ENCODE measurements at places on chromosomes 6 and 20.
A peak's percentile ranks its signal among the peaks of the same experiment; 100 is the strongest.

GRCh38 chr6:68728159-68728979 is 93.3 kb downstream of the ADGRB3 start:
- DNase-seq, result no peak

- no peak for DNase-seq
Observed at GRCh38 chr6:104969785-104970581, 13.1 kb downstream of the LIN28B start.

GRCh38 chr6:12010635-12011275 is 1.4 kb upstream of the HIVEP1 start:
- peak; percentile 64 for DNase-seq

DNA sequence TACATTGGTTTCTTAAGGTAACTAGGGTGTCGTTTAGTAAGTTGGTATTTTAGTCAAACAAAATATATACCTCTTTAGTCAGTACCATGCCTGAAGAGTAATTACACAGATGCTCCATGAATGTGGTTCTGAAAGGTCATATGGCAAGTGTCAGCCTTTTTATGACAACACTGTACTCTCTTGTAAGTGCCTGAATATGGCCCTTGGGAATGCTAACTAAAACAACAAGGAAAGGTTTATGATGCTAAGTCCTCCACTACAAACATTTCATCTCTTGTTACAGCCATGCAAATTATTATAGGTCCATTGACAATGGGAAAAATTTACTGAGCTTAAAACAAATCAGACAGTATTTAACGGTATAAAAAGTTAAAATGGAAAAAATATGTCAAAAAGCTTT is 39.0 kb upstream of the SUPT3H start:
- no peak for DNase-seq

GRCh38 chr6:113854531-113855499 is 2.3 kb upstream of the MARCKS start:
- peak; percentile 83 for DNase-seq

DNA sequence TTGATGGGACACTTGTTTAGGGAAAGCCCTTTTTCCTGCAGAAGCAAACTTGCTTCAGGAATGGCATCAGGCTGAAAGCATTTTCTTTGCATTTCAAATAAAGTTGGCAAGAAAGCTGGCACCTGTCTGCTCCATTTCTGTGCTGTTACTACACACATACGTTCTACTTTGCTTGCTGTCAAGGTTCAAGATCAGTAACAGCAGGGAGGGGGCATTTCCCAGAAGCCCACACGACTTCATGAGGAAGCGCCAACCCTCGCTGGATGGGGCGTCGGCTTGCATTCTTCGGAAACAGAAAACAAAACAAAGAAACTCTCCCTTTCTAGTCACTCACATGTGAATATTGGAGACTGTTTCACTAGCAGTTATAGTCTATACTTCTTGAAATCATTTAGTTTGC is 46.4 kb downstream of the AKAP12 start:
- DNase-seq, result no peak

DNA sequence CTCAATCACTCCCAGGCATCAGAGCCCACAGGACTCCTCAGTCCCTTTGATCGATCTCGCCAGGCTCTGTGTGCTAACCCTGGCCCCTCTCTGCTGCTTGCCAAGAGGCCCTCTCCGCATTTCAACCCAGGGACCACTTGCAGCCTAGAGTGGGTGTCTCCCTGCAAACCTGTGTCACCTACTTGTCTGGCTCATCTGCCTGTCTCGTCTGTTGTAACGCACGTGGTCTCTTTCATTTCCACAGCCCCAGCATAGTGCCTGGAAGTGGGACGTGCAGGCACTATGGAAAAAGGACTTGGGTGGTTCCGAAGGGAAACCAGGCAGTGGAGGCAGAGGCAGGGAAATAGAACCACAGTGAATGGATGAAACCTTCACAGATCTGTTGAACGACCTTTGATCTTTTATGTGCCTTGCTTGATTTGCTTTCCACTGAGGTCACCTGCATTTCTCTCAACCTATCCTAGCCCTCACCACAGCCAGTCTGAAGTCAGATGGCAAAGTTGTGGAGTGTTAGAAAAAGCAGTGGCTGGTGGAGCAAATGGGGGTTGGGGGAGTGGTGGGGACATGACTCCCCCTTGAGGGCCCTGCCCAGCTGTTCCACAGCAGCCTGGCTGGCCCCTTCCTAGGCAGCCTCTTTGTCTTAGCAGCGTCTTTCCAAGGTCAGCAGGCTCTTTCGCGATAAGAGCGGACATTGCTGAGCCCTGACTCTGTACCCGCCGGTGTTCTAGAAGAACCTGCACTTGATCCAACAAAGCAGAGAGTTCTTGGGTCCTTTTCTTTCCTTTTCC is 55.8 kb upstream of the TAGAP start:
- no peak for DNase-seq

GRCh38 chr20:40892642-40893041 is 136.0 kb upstream of the TOP1 start:
- no peak for DNase-seq

DNA sequence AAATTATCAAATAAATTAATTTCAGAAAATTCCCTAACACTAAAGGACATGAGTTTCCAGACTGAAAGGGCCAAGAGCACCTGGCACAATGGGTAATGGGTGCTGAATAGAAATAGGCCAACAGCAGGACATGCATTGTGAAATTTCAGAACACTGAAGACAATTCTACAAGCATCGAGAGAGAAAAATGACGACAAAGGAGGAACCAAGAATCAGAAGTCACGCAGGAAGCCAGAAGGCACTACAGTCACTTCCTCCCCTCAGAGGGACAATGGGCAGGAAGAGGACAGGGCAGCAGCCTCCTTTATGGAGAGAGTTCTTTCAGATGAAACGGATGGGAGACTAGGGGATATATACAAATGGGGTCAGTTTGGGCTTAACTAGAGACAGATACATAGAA is 29.6 kb downstream of the PCNA start:
- no peak for DNase-seq

DNA sequence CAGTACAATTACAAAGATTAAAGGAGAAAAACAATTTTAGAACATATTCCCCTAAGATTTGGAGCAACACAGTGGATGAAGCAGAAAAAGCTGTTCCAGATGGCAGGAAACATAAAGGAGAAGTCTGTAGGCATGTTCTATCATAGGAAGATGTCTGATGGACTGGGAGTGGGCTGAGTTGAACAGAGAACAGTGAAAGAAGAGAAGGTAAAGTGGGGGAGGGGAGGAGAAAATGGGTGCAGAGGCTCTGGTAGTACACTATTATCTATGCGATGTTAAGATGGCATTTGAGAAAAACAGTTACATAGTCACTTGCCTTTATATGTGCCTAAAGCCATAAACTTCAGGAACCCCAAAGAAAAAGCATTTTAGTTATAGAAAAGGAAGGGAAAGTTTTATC is 4.2 kb upstream of the PHIP start:
- no peak for DNase-seq

- DNase-seq, result no peak
Observed at GRCh38 chr20:62931464-62931863, 5.2 kb upstream of the DIDO1 start.

GRCh38 chr6:33392595-33392948 is 949 bp downstream of the KIFC1 start:
- DNase-seq, result peak; percentile 37

- DNase-seq, result no peak
Observed at GRCh38 chr6:113758826-113759574, 98.1 kb upstream of the MARCKS start.

DNA sequence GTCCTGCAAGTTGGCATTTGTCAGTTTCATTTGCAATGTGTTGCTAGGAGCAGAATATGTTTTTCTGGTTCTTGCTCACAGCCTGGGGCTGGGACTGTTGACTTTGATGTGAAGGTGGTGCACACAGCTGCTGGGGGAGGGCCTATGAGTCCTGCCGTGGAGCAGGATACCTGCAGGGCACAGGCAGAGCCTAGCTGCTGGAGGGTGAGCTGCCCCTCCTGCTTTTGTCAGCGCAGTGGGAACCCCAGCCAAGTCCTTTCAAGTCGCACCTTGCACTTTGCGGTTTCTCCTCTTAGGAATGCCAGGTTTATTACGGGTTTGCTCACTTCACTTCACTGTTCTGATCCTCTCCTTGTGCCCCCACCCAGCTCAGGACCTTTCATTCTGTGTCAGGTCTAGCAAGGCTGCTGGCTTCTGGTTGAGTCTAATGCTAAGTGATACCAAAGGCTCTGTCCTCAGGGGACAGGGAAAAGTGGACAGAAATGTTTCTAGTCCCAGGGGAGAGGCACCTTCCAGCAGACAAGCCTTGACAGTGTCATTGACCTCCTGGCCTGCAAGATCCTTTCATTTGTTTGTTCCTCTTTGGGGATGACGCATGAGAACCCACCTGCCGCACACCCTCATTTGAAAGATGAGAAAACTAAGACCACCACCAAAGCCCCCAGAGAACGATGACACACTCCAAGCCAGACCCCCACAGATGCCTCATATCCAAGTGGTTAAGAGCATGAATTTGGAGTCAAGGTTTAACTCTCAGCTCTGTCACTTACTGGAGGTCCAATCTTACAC is 2.7 kb upstream of the SPO11 start:
- no peak for DNase-seq

GRCh38 chr20:9329355-9330101 is 184.9 kb upstream of the LAMP5 start:
- no peak for DNase-seq

GRCh38 chr20:43839793-43840199 is 74.9 kb upstream of the TOX2 start:
- DNase-seq, result no peak

DNA sequence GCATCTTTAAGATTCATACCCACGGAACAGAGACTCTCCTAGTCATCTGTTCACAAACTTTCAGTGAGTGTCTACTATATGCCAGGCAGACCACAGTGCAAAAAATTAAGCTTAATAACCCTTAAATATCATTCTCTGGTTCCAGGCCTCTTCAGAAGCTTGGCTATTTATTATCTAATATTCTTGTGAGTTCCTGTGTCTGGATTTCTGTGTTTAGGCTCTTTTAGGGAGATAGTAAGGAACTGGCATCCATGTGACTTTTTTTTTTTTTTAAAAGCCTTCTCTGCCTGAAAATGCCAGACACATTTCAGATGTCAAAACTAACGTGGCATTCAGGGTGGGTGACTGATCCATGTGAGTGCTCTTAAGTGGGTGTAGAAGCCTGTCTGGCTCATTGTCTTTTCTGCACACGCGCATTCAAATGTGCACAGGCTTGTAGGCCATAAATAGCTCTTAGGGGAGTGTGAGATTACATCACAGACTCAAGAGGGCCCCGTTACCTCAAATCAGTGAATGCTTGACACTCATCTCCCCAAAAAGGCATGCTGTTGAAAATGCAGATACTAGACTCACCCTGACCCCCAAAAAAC is 141.9 kb downstream of the GMPR start:
- DNase-seq, result no peak

- no peak for DNase-seq
Observed at GRCh38 chr6:44668976-44669934, 281.7 kb downstream of the CDC5L start.

DNA sequence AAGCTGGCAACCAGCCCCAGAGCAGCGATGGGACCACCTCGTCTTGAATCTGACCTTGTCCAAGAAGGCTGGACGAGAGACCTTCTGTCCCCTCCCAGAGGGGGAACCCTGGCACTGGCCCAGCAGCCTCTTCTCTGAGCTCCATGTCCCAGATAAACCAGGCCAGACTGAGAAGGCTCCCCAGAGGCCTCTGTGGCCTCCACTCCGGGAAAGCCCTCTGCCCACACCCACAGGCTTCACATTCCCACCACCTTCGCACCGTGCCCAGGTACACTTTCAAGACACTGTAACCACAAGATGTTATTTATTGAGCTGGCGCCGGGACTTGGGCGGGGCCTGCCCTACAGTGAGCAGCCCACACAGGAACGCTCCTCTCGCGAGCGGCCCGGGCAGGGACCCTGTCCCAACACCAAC is 33.2 kb downstream of the ADA start:
- DNase-seq, result no peak

DNA sequence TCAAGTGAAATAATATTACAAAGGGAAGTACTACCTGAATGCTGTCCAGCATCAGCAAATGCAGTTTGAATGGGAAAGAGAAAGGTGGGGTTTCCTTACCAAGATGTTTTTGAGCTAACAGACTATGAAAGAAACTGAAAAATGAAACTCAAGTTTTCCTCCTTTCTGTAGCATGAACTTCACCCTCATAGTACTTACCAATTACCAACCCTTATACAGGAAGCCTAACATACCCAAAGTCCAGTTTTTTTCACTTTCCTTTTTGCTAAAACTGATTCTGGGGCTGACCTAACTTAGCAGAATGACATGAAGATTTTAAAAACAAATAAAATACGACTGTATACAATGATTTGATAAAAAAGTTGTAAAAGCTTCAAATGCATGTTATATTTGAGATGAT is 5.2 kb downstream of the ZNFX1 start:
- DNase-seq, result no peak

DNA sequence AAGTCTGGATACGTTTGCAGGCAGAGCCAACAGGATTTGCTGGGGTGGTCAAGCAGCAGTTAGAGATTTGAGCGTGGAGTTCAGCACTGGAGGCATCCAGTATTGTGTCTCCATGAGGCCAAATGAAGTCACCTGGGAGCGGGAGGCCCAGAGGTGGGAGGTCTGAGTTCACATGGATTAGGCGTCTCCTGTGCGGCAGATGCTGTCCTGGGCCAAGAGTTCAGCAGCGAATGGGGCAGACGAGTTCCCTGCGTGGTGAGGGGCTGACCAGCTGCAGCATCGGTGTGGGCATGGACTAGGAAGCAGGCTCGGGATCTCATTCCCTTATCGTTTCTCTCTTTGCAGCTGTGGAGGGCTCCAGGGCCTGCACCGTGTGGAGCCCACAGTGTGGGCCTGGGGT is 66.2 kb downstream of the BCAS4 start:
- DNase-seq, result no peak

Data from NCI-H2081 (cell line).